ENCODE measurements at places on chromosomes 2 and 18.

- no peak for DNase-seq
These were observed 101.0 kb downstream of the GPD2 start for GRCh38 chr2:156537141-156537540.

- no peak for DNase-seq
These were observed 14.0 kb upstream of the INHBB start for GRCh38 chr2:120331903-120332302.

DNA sequence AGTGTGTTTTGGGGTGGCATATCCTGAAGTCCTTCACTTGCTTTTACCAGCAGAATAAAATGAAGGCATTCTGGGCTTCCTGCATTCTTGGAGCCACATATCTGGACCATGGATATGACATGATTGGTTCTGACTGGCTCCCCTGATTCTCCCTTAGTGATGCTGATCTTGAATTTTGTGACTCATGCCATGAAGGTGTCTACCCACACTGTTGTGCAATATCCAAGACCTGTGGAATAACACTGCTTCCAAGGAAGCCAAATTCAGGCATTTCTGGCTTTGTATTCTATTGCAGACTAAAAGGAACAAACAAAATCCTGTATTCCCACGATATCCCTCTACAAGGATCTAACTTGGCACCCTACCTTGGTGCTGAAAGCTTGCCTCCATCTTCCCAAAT, 125.8 kb downstream of the LYPD6B start:
- no peak for DNase-seq

- DNase-seq, result no peak
These were observed 7.2 kb downstream of the MTHFD2 start for GRCh38 chr2:74205596-74205995.

- no peak for DNase-seq
These were observed 43.2 kb upstream of the TMEM182 start for GRCh38 chr2:102718387-102719316.

- no peak for DNase-seq
These were observed 202.3 kb upstream of the TCF4 start for GRCh38 chr18:55790296-55790695.

DNA sequence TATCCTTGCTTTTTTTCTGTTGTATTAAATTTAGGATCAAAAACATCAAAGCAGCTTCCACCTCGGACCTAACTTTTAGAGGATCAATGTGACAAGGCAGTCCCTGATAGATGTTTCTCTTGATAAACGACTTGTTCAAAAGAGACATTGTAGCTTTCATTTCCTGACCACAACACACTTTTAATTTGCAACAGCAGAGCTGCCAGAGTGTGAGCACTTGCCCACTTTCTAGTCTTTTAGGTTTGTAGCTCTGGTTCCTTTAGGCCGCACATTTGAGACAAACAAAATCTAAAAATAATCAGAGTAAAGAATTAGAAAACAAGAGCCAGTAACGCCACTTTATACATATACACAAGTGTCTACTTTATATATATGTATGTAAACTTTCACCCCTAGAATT, 3.1 kb downstream of the FIGN start:
- no peak for DNase-seq

GRCh38 chr18:5093902-5094301, 103.2 kb downstream of the AKAIN1 start:
- no peak for DNase-seq

GRCh38 chr2:241952816-241953215, 83.3 kb downstream of the RTP5 start:
- no peak for DNase-seq

DNA sequence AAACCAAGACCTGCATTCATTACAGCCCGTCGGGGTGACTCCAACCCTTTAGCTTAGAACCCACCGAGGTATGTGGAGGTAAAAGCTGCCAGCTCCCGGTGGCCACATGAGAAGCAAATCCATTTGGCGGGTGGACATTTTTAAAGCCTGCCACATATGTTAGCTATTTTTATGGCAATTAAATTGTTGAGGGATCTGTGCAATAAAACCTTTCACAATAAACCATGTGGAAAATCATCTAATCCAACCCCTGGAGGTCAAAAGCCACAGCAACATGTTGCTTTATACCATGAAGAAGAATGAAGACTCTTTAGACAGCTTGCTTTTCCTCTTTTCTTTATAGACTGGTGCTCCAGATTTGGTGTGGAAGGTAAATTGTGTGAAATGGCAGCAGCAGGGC, 176.3 kb downstream of the AGPS start:
- DNase-seq, result no peak

DNA sequence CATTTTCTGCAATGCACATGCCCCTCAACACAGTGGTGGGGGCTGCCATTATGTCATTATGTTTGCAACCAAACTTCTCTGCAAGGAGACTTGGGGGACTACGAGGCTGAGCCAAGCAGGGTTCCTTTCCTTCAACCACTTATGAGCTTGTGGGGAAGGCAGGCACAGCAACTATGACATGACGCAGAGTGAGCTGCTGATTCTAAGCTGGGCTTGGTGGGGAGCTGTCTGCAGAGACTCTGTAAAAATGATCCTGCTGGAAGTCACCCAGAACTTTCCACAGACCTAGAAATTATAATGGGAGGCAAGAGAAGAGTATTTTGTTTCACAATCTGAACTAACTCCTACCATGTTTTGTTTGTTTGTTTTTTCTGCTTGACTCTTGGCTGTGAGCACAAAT, 55.6 kb downstream of the INPP5D start:
- no peak for DNase-seq
